ENCODE measurements at places on chromosomes 1 and 21.

DNA sequence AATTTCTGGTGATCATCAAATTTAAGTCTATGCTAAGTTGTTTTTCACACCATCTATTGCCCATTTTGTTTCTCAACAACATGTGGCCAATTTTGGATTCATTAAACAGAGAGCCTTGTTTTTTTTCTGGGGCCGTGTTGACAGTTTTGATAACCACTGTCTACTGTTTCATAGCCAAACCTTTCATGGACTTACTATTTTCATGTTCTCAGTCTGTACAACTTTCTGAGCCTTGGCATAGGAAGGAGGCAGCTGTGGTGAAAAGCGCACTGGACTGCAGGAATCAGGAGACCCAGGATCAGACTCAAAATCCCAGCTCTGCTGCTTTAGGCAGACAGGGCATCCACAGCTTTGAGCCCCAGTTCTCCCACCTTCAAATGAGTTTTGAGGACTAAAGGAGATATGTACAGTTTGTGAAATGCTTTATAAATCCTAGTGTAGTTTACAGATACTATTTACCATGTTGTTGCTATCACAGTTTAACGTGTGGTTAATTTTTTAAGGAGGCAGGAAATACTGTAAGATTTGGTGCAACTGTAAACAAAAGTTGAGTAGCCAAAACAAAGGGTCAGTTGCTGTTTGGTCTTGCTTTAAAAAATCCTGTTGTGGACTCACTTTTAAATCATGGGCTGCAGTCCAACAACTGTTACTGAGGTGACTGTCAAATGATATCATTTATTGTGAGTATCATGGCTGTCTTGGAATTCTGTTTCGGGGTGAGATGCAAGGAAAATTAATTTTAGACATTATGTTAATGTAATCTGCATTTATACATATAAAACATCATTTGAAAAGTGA is 2.9 kb downstream of the MACO1 start:
- no peak for DNase-seq

- DNase-seq = no peak
Measured at GRCh38 chr1:231734417-231734816, 107.8 kb downstream of the DISC1 start.

DNA sequence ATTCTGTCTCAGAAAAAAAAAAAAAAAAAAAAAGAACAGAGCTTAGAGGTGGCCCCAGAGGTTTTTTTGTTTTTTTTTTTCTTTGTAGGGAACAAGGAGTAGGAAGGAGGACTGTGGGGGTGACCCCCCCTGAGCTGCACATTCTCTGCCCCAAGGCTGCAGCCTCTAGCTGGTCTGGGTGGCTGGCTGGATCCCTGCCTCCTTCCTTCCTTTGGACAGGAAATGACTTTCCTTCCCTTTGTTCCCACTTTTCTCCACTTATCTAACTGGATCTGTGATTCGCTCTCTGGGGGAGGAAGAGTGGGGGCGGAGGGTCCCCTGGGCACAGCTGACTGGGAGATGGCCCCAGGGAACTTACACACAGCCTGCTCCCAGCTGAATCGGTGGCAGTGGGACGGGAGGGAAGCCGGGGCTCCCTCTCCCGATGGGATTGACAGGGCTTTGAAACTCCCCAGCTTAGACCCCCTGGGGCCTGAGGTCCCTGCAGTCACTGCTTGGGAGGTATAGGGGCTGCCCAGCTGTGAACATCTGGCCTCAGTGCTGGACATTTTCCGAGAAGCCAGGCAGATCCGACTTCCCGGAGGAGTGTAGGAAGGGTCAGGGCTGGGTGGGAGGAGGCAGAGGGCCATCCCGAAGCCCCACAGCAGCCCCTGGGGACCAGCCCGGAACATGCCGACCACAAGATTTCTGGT is 2.1 kb downstream of the FBLIM1 start:
- DNase-seq = no peak

GRCh38 chr1:8133657-8134430 is 107.7 kb upstream of the ERRFI1 start:
- no peak for DNase-seq

DNA sequence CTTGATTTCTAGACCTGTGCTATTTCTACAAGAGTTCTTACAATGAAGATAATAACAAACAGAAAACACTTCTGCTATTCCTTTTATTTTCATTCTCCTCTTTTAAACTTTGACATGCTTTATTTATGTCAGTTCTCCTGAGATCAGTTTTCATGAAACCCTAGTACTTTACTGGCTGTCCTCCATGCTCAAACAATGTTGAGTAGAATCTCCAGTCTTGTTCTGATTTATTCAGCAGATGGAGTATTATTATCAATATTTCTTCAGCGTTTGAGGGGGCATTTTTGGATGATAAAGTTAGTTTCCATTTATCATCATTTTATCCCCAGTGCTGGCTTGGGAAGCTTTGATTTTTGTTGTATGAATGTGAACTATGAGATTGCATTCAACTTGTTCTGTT is 85.9 kb upstream of the WARS2 start:
- DNase-seq = no peak

- DNase-seq = no peak
Measured at GRCh38 chr1:54112027-54112426, 40.8 kb downstream of the CDCP2 start.

DNA sequence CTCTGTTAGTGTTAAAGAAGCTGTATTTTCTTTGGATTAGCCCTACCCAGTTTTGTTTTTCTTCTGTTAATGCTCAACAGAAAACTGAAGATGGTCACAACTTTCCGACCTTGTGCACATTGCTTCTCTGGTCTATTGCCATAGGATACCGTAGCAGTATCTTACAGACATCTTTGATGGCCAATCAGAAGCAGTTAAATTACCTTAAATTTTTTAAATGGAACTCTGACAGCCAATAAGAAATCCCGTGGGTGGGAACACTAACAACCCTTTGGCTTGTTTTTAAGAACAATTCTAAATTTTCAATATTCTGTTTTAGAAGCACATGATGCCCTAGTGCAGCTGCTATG is 17.2 kb downstream of the NFYC start:
- peak; percentile 72 for DNase-seq

DNA sequence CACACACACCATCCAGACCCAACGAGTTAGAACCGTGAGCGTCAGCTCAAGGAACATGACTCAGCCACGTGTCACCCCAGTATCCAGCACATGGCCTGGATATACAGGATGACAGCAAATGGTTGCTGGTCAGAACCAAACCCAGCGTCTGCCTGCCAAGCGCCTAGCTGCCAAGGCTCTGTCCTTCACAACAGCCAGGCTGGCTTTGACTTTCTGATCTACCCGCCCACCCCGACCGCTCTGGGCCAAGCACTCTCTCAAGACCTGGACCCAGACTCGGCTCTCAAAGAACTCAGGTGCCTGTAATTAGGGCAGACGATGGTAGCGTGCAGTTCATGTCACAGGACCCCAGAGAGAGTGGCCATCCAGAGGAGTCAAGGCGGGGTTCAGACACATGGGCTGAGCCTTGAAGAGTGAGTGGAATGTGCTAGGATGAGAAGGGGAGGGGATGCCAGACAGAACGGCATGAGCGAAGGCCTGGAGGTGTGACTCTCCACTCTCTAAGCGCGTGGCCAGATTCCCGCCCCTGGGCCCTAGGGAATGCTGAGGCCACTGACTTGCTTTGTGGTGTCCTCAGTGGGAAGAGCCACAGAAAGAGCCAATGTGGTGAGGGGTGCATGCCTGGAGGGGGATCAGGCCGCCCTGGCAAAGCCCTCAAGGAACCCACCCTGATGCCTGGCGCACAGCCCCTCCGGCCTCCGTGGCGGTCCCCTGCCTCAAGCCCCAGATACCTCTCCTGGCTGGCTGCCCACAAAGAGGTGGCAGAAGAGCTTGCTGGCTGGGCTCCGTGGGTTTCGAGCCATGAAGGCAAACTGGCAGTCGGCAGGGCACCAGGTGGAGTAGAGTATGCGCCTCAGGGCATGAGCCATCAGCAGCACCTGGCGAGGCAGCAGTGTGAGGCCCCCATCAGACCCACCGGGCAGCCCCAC is 7.0 kb downstream of the SH2D5 start:
- peak; percentile 87 for DNase-seq

- DNase-seq = no peak
Measured at GRCh38 chr1:163163881-163164582, 38.7 kb downstream of the RGS5 start.

- no peak for DNase-seq
Measured at GRCh38 chr21:43731476-43731875, 12.5 kb downstream of the PDXK start.

GRCh38 chr1:161218301-161219077 is 3.4 kb downstream of the FCER1G start:
- no peak for DNase-seq

DNA sequence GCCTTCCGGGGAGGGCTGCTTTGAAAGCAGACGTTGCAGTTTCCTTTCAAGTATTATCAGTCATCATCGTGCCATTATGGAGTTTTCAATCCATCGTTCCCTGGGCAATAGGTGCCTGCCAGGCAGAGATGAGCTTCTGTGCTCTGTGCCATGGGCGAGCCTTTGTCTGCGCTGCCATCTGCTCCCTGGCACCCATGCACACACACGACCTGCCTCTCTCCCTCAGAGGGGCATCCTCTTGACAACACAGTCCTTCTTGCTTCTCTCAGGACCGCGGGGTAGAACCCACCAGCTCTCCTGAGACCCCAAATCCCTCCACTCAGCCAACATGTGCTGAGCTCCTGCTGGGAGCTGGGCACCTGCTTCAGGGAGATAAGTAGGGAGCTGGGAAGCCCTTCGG is 149.3 kb downstream of the HMGB4 start:
- no peak for DNase-seq

- no peak for DNase-seq
Measured at GRCh38 chr1:8938232-8938999, 7.3 kb upstream of the CA6 start.

DNA sequence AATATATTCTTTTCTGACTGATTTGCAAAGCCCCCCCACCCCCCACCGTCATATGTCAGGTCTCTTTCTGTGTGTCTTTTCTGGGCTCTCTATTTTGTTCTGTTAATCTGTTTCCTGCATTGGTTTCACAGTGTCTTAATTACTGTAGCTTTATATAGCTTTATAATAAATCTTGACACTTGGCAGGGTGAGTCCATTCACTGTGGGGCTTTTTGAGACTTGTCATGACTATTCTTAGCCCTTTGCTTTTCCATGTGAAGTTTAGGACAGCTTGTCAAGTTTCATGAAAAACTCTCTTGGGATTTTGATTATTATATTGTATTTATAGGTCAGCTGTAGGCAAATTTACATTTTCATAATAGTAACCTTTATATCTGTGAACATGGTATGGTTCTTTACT is 50.4 kb downstream of the MIGA1 start:
- no peak for DNase-seq

- peak; percentile 87 for DNase-seq
Measured at GRCh38 chr1:26126321-26127084, 14.9 kb downstream of the PDIK1L start.

GRCh38 chr1:34779526-34779925 is 1.5 kb upstream of the GJB3 start:
- DNase-seq = no peak

DNA sequence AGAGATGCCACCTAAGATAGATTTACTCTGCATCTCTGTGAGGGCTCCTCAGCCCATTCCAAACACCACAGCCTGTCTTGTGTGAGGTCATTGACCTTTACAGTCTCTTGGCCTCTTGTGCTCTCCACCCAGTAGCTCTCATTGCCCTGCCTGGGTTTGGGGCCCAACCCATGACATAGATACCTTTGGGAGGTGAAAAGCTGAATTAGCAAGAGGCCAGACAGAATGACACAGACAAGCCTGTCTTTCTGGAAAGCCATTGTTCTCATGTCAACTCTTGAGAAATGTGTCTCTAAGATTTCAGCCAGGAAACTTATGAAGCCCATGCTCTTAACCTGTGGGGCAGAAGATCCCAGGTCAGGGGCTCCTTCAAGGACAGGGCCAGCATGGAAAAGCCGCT is 18.4 kb upstream of the F3 start:
- DNase-seq = no peak

DNA sequence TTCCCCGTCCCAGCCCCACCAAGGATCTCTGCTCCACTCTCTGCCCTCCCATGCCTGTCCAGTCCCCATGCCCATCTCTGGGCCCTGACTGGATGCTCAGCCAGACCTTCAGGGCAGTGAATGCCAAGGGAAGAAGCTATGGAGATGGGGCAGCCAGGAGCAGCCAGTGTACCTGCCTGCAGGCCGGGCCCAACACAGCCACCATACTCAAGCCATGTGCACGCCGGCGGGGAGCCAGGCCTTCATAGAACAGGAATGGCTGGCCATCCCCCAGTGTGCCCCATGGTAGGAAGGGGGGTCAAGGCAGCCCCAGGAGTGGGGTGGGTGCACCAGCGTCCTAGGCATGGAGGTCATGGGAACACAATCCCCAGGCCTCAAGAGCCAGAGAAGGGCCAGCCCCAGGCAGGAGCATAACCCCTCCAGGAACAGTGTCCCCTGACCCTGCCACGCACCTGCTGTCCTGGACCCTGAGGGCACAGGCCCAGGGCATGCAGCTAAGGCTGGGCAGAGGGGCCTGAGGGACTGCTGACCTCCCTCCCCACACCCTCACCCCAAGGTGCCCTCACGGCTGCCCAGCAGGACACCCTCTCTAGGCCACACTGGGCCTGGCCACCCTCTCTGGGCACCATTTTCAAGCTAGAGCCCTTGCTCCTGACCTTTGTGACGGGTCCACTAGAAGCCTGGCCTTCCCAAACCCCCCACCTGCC is 20.3 kb upstream of the ARF1 start:
- no peak for DNase-seq

GRCh38 chr1:225458222-225458631 is 30.4 kb upstream of the LBR start:
- DNase-seq = no peak

DNA sequence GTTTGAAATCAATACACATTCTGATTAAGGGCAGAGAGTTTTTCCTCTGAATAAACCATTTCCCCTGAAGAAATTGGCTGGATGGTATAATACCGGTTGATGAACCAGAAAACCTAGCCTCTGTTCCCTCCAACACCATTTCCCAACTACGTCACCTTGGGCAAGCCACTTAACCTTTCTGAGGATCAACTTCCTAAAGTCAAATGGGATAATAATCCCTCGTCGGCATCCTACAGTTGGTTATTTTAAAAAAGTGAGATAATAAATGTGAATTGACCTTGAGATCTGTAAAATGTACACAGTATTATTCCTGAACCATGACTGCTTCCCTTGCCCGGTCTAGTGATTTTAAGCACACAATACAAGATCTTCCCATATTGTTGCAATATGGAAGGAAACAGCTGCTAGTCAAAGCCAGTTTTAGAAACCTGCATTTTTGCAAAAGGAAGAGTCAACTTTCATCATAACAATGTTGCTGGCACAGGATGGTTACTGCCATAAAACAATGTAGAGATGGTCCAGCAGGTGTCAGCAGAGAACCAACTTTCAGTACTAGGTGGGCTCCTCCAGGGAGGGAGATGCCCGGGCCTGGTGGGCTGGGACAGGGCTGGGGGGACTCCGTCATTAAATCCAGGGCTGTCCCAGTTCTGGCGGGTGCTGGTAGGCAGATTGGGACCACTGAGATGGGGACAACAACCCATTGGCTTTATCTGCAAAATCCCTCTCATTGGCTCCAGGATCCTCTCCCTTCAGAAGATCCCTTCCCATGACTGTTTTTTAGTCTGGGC is 5.2 kb upstream of the HLX start:
- DNase-seq = peak; percentile 18

- DNase-seq = no peak
Measured at GRCh38 chr1:176853503-176853902, 311.0 kb downstream of the ASTN1 start.

- no peak for DNase-seq
Measured at GRCh38 chr1:44853201-44853600, 10.1 kb upstream of the PTCH2 start.

- no peak for DNase-seq
Measured at GRCh38 chr21:34289856-34290255, 74.0 kb upstream of the KCNE2 start.
